GM23248 (cell line): ENCODE measurements at places on chromosomes 2 and 18. TPM values are rescaled to one million over a fixed set of nuclear protein-coding genes. Genes with fewer than 3 reads are reported as not detected.
A peak's percentile ranks its signal among the peaks of the same experiment; 100 is the strongest.

LCT gene
- under 0.01 and 0.25 TPM in 2 replicates for total RNA-seq

CFAP65 gene
- total RNA-seq, result not detected in 2 replicates

SPDYA gene
- total RNA-seq, result not detected in 2 replicates

SLC23A3 gene
- total RNA-seq, result 0.13 and 1.2 TPM in 2 replicates

CNTNAP5 gene
- total RNA-seq, result not detected in 2 replicates

TWIST2 gene
- total RNA-seq, result 467 and 544 TPM in 2 replicates

ORC2 gene
- 8.1 and 8.8 TPM in 2 replicates for total RNA-seq

- H3K4me1 ChIP-seq, result no peaks in the 10 kb centered on the region
- DNase-seq, result no peak
- H3K36me3 ChIP-seq, result no peaks in the 10 kb centered on the region
Observed at GRCh38 chr2:239868556-239869181, 156.5 kb downstream of the NDUFA10 start.

GRCh38 chr2:15577071-15577735 is 14.5 kb upstream of the DDX1 start:
- no peak overlapping the region for H3K27ac ChIP-seq
- H3K4me1 ChIP-seq, result peaks cover 8% of the 10 kb centered on the region
- DNase-seq, result peak; percentile 86
- no peaks in the 10 kb centered on the region for H3K27me3 ChIP-seq
- H3K4me3 ChIP-seq, result no peak overlapping the region

DNA sequence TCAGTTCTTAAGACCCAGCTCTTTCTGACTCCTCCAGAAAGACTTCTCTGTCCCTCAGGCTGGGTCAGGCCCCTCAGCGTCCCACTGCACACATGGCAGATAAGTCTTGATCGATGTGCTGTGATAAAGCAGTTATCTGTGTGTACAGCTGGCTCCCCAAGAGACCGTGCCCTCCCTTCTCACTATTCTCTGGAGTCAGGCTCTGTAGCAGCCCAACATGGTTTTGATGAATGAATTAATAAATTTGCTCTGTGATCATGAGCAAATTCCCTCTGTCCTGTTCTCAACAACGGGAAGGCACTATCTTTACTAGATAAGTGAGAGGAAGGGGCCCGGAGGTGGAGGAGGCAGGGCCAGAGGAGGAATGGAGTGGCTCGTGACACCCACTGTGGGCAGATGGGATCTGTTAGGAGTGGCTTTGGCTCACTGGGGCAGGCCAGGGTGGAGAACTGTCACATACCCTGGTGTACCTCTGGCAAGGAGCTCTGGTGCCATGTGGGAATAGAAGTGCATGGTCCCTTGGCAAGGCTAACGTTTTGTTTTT is 48.3 kb downstream of the ZFP36L2 start:
- H3K27ac ChIP-seq, result peak overlapping the region; percentile 86
- H3K4me1 ChIP-seq, result peaks cover 17% of the 10 kb centered on the region
- no peak overlapping the region for H3K4me3 ChIP-seq
- DNase-seq, result no peak
- H3K36me3 ChIP-seq, result no peaks in the 10 kb centered on the region

GRCh38 chr2:38375696-38376345 is 1.3 kb downstream of the ATL2 start:
- H3K27me3 ChIP-seq, result no peaks in the 10 kb centered on the region
- peaks cover 8% of the 10 kb centered on the region; the same call in 1 of the 2 replicates for H3K4me1 ChIP-seq
- peak overlapping the region; percentile 96 for H3K27ac ChIP-seq
- peak overlapping the region; percentile 81 for H3K4me3 ChIP-seq

DNA sequence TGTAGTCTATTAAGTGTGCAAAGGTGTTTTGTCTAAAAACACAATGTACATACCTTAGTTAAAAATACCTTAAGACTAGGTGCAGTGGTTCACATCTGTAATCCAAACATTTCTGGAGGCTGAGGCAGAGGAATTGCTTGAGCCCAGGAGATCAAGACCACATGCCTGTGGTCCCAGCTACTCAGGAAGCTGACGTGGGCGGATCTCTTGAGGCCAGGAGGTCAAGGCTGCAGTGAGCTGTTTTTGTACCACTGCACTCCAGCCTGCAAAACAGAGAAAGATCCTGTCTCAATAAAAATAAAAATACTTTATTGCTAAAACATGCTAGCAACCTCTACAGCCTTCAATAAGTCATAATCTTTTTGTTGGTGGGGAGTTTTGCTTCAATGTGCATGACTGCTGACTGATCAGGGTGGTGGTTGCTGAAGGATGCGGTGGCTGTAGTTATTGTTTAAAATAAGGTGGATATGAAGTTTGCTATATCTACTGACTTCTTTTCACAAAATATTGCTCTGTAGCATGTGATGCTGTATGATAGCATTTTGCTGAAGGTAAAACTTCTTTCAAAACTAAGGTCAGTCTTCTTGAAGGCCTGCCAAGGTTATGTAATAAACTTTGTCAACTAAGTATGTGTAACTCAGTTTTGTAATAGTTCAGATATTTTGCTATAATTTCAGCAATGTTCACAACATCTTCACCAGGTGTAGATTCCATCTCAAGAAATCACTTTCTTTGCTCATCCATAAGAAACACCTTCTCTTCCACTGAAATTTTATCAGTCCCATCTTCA is 1238.0 kb upstream of the NRXN1 start:
- peak; percentile 34 for DNase-seq
- no peaks in the 10 kb centered on the region for H3K4me1 ChIP-seq
- H3K27me3 ChIP-seq, result no peaks in the 10 kb centered on the region
- no peaks in the 10 kb centered on the region for H3K36me3 ChIP-seq
- no peak overlapping the region for H3K27ac ChIP-seq

GRCh38 chr2:237064203-237065070 is 21.3 kb upstream of the COPS8 start:
- DNase-seq, result no peak
- peaks cover 3% of the 10 kb centered on the region; the same call in 1 of the 2 replicates for H3K4me1 ChIP-seq
- H3K27ac ChIP-seq, result no peak overlapping the region
- no peaks in the 10 kb centered on the region for H3K36me3 ChIP-seq

GRCh38 chr2:230666885-230667712 is 45.5 kb upstream of the CAB39 start:
- H3K27ac ChIP-seq, result no peak overlapping the region
- H3K4me1 ChIP-seq, result peaks cover 11% of the 10 kb centered on the region
- H3K27me3 ChIP-seq, result no peaks in the 10 kb centered on the region
- H3K36me3 ChIP-seq, result no peaks in the 10 kb centered on the region

DNA sequence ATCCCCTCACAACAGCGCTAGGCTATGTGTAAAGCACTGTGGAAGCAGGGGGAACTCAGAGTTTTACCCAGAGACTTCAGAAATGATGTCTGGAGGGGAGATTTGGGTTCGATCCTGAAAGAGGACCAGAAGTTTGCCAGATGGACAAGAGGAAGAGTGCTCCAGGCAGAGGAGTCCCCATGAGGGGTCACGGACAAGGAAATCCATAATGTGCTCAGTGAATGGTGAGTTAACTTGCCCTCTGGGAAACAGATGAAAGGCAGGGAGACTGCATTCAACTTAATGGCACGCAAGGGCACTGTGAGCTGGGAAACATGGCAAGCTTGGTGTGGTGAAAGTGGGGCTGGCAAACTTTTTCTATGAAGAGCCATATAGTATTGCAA is 6.0 kb upstream of the ASAP2 start:
- peak overlapping the region; percentile 54 for H3K27ac ChIP-seq
- peaks cover 32% of the 10 kb centered on the region for H3K4me1 ChIP-seq
- no peaks in the 10 kb centered on the region for H3K36me3 ChIP-seq
- no peak for DNase-seq
- H3K27me3 ChIP-seq, result no peaks in the 10 kb centered on the region
- no peak overlapping the region for H3K4me3 ChIP-seq

DNA sequence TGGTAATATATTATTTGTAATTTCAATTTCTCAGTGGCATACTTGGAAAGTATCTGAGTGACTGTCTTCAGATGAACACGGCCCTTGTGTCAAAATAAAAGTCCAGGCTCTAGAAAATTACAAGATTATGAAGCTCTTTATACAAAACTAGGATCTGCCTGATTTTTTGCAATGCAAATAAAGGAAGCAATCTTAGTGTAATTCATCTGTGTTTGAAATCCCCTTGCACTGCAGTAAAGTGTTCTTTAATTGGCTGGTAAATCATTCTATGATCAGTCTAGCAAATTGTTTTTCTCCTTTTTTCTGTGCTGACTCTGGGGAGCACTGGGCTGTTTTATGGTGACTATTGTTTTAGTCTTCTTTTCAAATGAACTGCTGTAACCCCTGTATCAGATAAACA is 1039.0 kb downstream of the SOCS6 start:
- H3K27me3 ChIP-seq, result no peaks in the 10 kb centered on the region
- H3K4me3 ChIP-seq, result no peak overlapping the region
- DNase-seq, result no peak
- H3K36me3 ChIP-seq, result no peaks in the 10 kb centered on the region
- H3K27ac ChIP-seq, result no peak overlapping the region

DNA sequence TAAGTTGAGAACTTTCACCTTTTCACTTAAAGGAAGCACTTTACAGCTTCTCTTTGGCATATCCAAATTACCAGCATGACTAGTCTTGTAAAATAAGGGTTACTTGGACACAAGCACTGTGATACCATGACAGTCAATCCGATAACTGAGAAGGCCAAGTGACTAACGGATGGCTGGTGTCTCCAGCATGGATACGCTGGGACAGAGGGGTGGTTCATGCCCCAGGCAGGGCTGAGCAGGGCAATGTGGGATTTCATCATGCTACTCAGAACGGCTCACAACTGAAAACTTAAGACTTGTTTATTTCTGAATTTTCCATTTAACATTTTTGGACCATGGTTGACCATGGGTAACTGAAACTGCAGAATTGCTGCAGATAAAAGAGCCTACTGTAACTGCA is 43.1 kb upstream of the GPR155 start:
- DNase-seq, result no peak
- peaks cover 12% of the 10 kb centered on the region for H3K27me3 ChIP-seq
- no peaks in the 10 kb centered on the region for H3K36me3 ChIP-seq
- 0 out of 2 replicates have a peak, but pooled peaks cover 3% of the 10 kb centered on the region for H3K4me1 ChIP-seq
- no peak overlapping the region for H3K27ac ChIP-seq

- peak; percentile 51 for DNase-seq
- H3K4me1 ChIP-seq, result peaks cover 18% of the 10 kb centered on the region
- no peak overlapping the region for H3K4me3 ChIP-seq
- no peak overlapping the region for H3K27ac ChIP-seq
- H3K27me3 ChIP-seq, result no peaks in the 10 kb centered on the region
Observed at GRCh38 chr2:164843346-164843911, 1.8 kb upstream of the COBLL1 start.

- no peak for DNase-seq
- no peaks in the 10 kb centered on the region; the same call in 1 of the 2 replicates for H3K27me3 ChIP-seq
- H3K4me3 ChIP-seq, result no peak overlapping the region
- no peaks in the 10 kb centered on the region for H3K4me1 ChIP-seq
Observed at GRCh38 chr18:47752796-47753645, 177.4 kb downstream of the SMAD2 start.

- H3K27ac ChIP-seq, result no peak overlapping the region
- H3K4me3 ChIP-seq, result no peak overlapping the region
- DNase-seq, result no peak
- peaks cover 4% of the 10 kb centered on the region; the same call in 1 of the 2 replicates for H3K27me3 ChIP-seq
- H3K36me3 ChIP-seq, result no peaks in the 10 kb centered on the region
Observed at GRCh38 chr2:220948579-220948978, 623.5 kb downstream of the EPHA4 start.

DNA sequence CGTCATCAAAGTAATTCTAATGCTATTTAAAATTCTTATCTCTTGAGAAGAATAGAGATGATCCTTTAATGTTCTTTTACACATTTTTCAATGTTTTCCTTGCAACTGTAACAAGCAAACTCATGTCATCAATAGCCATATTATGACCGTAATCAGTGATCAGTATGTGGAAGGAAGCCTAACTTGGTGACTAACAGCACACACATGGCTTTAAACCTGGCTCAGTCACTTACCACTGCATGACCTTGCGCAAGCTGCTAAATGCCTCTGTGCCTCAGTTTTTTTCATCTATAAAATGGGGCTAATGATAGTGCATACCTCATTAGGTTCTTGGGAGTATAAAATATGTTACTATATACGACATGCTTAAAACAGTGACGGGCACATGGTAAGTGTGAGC is 149.7 kb downstream of the BCL2 start:
- no peak overlapping the region for H3K27ac ChIP-seq
- DNase-seq, result peak; percentile 21
- no peaks in the 10 kb centered on the region for H3K27me3 ChIP-seq
- no peaks in the 10 kb centered on the region for H3K4me1 ChIP-seq

- no peaks in the 10 kb centered on the region for H3K4me1 ChIP-seq
- DNase-seq, result no peak
- H3K4me3 ChIP-seq, result no peak overlapping the region
- H3K36me3 ChIP-seq, result no peaks in the 10 kb centered on the region
- no peaks in the 10 kb centered on the region for H3K27me3 ChIP-seq
Observed at GRCh38 chr2:2721296-2721835, 390.3 kb upstream of the MYT1L start.

DNA sequence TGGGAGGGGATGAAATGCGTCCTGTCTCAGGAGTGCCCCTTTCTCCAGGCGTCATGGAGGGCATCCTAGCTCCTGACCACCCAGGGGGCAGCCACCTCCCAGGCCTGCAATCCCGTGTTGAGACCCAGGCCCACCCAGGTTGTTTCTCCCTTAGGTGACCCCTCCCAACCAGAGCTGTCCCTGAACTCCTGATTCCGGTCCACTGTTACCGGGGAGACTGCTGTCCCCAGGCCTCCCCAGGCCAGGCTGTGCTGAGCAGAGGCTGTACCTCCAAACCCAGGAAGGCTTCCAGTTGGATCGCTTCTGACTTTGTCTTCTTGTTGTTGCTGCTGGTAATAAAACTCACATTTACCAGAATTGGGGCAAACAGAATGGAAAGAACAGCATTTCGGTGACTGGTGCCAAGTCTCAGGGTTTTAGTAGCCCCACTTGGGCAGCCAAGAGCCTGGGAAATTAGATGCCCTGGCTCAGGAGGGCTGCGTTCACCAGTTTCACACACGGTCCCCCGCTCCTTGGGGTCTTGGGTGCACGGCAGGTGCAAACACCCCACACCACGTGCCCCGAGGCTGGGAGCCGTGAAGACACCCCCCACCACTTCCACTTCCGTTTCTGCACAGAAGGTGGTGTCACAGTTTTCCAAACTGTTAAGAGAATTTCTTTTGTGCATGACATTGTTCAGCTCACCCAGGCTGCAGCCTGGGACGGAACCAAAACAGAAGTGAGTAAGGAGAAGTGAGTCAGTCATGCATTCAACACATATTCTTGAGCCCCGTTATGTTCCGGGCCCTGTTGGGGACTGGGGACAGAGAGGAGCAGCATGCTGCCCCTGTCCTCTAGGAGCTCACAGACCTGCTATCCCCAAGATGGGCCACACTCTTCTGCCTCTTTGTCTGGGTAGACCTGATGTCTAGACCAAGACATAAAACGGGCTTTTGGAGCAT is 29.4 kb downstream of the ITM2C start:
- peaks cover 45% of the 10 kb centered on the region for H3K27me3 ChIP-seq
- H3K36me3 ChIP-seq, result no peaks in the 10 kb centered on the region
- no peak overlapping the region for H3K27ac ChIP-seq

GRCh38 chr2:12824778-12825379 is 108.1 kb downstream of the TRIB2 start:
- H3K36me3 ChIP-seq, result no peaks in the 10 kb centered on the region
- peak; percentile 65 for DNase-seq
- 0 out of 2 replicates have a peak overlapping the region, but pooled peaks have one; percentile 20 for H3K4me3 ChIP-seq
- H3K27me3 ChIP-seq, result no peaks in the 10 kb centered on the region
- peak overlapping the region; percentile 60 for H3K27ac ChIP-seq
- H3K4me1 ChIP-seq, result peaks cover 28% of the 10 kb centered on the region
